ENCODE measurements at places on chromosomes 16 and 17.

DNA sequence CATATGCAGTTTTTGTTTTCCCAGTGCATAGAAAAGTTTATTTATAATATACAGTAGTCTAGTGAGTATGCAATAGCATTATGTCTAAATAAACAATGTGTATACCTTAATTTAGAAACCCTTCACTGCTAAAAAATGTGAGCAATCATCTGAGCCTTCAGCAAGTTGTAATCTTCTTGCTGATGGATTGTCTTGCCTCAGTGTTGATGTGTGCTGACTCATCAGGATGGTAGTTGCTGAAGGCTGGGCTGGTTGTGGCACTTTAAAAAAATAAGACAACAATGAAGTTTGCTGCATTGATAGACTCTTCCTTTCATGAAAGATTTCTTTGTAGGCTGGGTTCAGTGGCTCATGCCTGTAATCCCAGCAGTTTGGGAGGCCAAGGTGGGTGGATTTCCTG, 13.9 kb upstream of the CAPNS2 start:
- DNase-seq = no peak

GRCh38 chr17:3524024-3524423, 33.6 kb downstream of the TRPV3 start:
- DNase-seq = no peak

GRCh38 chr17:45129426-45129939, 2.8 kb downstream of the PLCD3 start:
- DNase-seq = no peak

- peak; percentile 78 for DNase-seq
Measured at GRCh38 chr17:29042679-29043538, at the start of gene PIPOX. Gene PIPOX, plus strand, starts transcription at chr17:29043141. Its CDS starts 85 bp downstream, at chr17:29043226.

- DNase-seq = no peak
Measured at GRCh38 chr17:36198831-36199465, 2.4 kb upstream of the CCL3L1 start.

DNA sequence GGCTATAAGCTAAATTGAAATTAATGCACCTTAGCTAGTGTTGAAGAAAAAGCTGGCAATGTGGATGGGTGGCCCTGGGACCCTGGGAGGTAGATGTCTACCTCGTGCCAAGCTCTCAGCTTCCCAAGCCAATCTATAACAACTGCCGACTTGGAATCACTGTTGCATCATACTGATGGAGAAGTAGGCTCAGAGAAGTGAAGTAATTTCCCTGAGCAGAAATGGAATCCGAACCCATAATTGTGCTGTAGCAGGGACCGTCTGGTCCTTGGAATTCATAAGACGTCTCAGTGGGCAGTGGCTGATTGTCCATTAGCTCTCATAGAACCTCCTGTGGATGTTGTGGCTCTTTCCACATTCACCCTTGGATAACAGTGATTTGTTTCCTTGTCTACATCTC, 196.6 kb downstream of the RAB11FIP4 start:
- no peak for DNase-seq

GRCh38 chr17:20121359-20122253, 112.4 kb downstream of the SPECC1 start:
- DNase-seq = peak; percentile 78

DNA sequence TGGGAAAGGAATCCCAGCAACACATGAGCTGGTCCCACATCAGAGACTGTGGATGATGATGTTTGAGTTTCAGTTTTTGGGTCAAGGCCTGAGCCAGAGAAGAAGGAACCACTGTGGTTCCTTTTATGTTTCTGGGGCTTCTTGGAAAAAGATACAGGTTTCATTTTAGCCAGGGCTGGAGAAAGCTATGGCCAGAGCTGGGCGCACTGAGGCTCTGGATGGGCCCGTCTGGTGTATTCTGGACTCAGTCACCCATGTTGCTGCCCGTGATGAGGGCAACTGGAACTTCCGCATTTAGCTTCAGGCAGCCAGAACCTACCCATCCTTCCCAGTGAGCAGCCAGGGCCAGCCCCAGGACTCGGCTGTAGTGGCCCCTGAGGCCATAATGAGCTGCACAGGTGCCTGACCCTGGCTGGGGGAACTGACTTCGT, 15.0 kb upstream of the PITPNA start:
- no peak for DNase-seq

- DNase-seq = peak; percentile 89
Measured at GRCh38 chr16:85641776-85642176, 28.7 kb downstream of the GSE1 start.

- no peak for DNase-seq
Measured at GRCh38 chr17:70916469-70916868, 747.1 kb downstream of the KCNJ2 start.

- DNase-seq = no peak
Measured at GRCh38 chr17:74380086-74380958, 13.0 kb downstream of the GPR142 start.

- peak; percentile 60 for DNase-seq
Measured at GRCh38 chr17:81164371-81165245, 699 bp upstream of the PVALEF start.

GRCh38 chr16:67790071-67790470, 16.3 kb downstream of the RANBP10 start:
- no peak for DNase-seq

GRCh38 chr16:3182608-3183444, 5.2 kb upstream of the OR1F1 start:
- no peak for DNase-seq

DNA sequence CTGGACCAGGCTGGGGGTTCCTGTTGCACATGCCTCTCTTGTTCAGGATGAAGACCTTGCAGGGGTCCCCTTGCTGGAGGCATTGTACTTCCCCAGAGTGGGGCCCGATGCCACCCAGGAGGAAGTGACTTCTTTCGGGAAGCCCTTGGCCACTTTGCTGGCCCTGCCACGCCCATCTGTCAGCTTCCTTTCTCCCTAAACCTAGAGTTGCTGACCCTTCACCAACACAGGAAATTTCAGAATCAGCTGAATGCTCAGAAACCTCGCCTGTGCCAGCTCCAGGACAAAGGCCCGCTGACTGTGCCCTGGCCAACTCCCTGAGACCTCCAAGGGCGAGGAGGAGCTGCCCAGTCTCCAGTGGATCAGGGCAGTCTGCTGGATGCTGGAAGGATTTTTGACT, 26.7 kb downstream of the WNT9B start:
- no peak for DNase-seq

GRCh38 chr16:7304279-7304678, 28.4 kb upstream of the RBFOX1 start:
- no peak for DNase-seq

DNA sequence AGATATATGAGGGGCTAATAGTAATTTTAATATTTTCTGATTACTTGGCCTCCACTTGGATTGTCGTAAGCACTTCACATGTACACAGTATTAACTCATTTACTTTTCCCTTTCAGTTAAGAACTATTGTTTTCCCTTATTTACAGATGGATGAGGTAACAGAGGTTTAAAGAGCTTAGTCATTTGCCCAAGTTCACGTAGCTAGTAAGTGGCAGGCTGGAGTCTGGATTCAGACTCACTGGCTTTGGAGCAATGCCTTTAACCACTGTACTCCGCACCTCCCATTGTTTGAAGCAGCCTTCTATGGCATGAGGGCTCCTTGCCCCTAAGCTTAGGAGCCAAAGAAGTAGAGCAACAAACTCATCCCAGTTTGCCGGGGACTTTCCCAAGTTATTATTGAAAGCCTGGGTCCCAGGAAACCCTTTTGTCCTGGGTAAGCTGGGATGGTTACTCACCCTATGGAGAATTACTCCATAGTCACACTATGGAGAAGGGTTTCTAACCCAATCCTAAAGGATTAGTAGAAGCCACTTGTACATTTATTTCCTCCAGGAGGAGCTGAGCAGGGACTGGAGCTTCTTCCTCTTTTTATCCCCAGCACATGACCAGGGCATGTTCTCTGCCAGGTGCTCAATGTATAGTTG, 12.3 kb downstream of the FOXL1 start:
- no peak for DNase-seq

DNA sequence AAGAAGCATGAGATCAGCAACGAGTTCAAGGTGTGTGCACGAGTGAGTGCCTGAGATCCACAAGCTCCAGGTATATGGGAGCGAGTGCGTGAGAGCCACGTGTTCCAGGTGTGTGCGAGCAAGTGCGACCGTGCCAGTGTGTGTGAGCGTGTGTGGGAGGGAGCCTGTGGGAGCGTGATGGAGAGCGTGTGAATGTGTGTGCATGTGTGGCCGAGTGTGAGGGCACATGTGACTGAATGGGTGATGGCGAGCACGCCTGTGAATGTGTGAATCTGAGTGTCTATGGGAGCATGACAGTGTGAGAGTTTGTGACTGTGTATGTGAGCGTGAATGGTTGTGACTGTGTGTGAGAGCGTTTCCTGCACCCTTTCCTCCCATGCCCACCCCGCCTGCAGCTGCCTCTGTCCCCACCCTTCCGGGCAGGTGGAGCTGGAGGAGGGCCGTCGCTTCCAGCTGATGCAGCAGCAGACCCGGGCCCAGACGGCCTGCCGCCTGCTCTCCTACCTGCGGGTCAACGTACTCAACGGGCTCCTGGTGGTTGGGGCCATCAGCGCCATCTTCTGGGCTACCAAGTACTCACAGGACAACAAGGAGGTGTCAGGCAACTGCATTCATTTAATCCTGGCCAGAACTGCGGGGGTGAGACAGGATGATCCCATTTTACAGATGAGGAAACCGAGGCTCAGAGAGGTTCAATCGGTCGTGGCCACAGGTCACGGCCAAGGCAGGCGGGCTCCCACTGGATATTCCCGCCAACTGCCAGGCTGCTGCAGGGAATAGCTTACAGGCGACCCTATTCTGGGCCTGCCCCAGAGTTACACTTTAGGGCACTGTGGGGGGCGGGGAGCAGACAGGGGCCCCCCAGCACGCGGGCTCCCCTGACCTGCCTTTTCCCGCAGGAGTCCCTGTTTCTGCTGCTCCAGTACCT, 3.7 kb downstream of the TMC8 start:
- DNase-seq = peak; percentile 19

GRCh38 chr16:80733407-80733806, 71.0 kb downstream of the CDYL2 start:
- DNase-seq = no peak

DNA sequence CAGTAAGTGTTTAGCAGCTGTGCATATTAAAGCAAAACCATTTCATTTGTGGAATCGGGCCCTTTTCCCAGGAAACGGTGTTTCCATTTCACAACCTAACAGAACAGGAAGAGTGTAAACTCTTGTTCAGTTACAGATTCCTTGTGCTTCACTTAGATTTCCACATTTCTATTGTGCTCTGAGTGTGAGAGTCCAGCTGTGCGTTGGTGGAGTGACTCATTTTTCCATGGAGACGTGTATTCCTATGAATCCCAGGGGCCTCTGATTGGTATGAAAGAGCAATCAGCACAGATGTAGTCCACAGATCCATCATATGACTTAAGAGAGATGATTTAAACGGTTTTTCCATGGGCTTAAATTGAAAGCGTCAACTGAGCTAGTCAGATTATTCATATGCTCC, 13.3 kb upstream of the CAVIN1 start:
- DNase-seq = no peak

- DNase-seq = no peak
Measured at GRCh38 chr17:79890706-79891105, 51.5 kb upstream of the CBX4 start.

DNA sequence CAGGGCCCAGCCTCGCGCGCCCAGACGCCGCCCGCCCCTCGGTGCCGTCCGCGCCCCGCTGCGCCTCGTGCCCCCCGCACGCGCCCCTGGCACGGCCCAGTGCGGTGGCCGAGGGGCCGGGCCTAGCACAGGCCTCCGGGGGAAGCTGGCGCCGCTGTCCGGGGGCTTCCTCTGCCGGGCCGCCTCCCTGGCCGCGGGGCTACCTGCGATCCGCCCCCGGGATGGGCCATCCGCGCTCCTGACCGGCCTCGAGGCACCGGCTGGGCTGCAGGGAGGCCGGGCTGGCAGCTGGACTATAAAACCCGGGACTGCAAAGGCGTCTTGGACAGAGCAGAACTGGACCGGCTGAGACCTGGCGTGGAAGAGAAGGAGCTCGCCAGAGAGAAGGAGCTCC, 783 bp downstream of the BHLHA9 start:
- DNase-seq = no peak

All from NCI-H1694 (cell line).